ACHN (cell line): ENCODE measurements at places on chromosomes 13 and 19.
A peak's percentile ranks its signal among the peaks of the same experiment; 100 is the strongest.

GRCh38 chr19:4715529-4716221 lies 8.0 kb downstream of the DPP9 start:
- DNase-seq: no peak

DNA sequence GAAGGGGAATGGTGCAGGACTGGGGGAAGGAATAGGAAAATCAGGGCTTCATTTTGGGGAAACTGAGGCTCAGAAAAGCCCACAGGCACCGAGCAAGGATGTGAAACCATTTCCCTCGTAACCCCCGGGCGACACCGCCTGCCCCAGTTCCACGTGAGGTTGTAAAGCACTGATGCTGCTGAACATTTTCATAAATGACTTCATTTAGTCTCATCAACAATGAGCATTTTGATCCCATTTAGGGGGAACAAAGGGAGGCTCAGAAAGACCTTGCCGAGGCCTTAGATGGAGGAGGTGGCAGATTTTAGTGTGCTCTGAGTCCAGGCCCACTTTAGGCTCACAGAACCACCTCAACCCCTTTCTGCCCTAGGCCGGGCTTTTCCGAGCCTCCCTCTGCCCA lies 20.5 kb upstream of the FBXO27 start:
- DNase-seq: no peak

DNA sequence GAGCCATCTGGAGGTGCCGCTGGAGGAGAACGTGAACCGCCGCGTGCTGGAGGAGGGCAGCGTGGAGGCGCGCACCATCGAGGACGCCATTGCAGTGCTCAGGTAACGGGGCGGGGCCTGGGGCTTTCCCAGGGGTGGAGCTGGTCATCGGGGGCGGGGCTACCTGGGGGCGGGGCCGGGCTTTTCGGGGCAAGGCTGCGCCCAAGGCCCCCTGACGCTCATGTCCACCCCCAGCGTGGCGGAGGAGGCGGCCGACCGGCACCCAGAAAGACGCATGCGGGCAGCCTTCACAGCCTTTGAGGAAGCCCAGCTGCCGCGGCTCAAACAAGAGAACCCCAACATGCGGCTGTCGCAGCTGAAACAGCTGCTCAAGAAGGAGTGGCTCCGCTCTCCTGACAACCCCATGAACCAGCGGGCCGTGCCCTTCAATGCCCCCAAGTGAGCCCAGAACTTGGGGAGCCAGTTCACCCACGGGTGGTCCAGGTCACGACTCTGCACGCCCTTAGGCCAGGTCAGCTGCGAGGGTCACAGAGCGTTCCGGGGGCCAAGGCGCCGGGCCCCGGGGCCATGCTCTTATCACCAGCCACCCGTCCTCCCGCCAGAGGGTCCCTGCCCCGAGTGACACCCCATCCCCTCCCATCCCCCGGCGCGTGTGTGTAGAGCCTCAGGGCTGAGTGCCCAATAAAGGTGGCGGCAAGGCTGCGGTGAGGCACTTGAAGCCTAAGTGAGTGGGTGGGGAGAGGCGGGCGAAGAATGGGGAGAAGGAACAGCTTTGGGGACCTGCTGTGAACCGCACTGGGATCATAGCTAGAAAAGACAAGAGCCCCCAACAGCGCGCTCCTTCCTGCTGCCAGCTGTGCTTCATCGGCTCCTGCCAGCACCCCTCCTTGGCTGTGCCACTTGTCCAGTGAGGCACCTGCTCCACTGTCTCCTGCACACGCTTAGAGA lies 10.7 kb downstream of the CCDC124 start:
- DNase-seq: no peak

- no peak for DNase-seq
These were observed 255.9 kb upstream of the SOX21 start for GRCh38 chr13:94968040-94968756.

DNA sequence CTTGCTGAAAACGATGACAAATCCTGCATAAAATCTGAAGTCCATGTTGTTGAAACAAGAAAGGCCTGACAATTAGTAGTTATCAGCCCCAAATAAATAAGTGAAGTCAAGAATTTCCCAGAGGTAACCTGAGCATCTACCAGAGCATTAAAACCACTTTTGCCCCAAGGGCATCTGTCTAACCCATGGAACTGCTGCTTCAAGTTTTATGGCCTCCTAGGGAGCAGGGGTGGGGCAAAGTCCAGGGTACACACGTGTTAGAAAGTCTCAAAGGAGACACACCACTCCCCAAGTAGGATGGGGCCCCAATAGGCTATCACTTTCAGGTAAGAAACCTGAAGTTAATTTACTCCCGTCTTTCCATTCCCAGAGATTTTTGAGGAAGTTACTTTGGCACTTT lies 81.1 kb downstream of the CACNA1A start:
- no peak for DNase-seq

GRCh38 chr13:35906636-35907035 lies 224.5 kb downstream of the DCLK1 start:
- no peak for DNase-seq

DNA sequence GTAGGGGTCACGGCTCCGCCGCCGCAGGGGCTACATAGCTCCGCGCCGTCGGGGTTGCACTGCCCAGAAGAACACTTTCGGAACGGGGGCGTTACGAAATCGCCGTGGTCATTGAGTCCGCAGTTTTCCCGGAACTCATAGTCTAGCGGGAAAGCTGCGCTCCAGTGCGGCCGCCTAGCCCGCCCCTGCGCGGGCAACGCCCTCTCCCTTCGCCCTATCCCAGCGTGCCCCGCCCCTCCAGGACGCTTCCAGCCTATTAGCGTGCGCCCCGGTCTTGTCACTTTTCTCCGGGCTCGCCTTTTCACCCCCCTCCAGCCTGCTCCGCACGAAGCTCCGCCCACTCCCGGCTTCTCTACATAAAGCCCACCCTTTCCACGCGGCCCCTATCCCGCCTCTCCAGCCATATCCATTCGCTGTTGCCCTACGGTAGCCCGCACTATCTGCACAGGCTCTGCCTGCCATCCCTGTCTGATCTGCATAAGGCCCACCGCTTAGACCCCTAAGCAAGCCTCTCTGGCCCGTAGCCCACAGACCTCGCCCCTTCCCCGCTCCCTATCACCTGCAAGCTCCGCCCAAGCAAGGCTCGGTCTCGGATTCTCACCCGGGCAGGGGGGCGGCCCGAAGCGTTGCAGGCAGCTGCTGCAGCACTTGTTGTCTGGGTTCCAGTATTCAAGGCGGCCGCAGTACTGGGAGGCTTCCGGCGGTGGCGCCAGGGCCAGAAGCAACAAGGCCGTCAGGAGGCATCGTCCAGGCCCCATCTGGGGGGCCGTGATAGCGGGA lies 1.6 kb downstream of the IGFLR1 start:
- peak; percentile 96 for DNase-seq
